ENCODE measurements at places on chromosomes 2 and 18.
A peak's percentile ranks its signal among the peaks of the same experiment; 100 is the strongest.

GRCh38 chr2:17398770-17399169 is 119.5 kb downstream of the RAD51AP2 start:
- DNase-seq: no peak

DNA sequence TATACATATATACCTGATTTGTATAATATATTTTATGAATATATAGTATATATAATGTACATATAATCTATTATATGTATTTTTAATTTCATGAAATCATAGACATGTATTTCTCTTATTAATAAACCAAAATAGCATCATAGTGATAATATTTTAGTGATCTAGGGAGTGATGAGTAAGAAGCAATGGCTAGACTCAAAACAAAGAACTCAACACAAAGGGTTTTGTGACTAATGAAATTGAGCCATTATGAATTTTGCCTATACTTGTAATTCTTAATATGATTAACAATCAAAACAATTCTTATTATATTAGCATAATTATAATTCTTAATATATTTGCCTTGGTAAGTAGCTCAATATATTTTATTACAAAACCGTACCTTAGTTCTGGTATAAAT is 1614.1 kb upstream of the TMEFF2 start:
- DNase-seq: no peak

DNA sequence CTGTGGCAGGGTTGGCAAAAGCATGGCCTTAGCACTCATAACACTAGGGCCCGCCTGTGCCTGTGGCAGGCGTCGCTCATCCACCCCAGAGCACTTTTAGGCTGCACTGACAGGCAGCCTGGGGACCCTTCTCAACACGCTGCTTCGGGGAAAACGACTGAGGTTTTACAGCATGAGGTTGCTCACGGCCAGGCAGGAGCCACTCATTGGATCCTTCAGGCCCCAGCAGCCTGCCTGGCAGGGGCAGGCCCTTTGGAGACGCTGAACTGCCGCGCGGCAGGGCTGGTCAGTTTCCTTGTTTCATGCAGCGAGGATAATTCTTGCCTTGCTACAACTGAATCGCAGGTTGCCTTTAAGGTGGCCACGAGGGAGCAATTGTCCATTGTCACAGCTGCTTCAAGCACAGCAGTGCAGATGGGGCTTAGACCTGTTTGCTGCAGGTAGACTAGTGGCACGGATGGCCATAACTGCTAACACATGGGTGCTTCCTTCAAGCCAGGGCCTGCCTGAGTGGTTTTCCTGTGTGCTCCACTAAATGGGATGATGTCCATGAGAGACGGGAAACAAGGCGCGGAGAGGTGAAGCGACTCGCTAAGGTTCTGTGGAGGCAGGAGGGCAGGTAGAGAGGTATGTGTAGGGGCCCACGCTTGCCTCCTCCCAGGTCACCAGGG is 49.9 kb upstream of the HS6ST1 start:
- no peak for DNase-seq

- DNase-seq: no peak
Measured at GRCh38 chr2:61295981-61296380, 134.0 kb downstream of the C2orf74 start.

DNA sequence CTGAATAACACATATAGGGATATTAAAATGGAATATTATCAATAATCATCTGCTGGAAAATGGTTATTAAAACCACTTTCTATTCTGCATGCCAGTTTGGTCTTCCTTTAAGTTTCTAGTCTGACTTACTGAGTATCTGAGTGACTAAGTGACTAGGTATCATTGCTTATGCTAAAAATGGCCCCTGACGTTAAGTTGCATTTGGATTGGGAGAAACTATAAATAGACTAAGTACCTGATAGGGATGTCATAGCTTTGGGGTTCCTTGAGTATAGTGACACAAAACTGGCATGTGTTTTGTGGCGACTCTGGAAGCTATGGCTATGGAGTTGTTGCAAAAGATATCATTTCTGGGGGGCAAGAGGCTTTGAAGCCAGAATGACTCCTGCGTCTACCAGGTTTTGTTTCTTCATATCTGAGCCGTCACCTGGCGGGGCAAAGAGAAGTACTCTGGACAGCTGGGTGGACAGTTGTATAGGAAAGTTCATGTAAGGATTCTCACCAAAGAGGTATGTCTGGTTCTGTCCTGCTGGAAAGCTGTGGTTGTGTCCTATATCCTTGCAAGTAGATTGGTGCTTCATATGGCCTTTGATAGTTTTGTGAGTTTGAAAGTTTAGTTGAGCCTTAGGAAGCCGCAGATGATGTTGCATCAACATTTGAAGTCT is 17.9 kb downstream of the ITGAV start:
- no peak for DNase-seq

- peak; percentile 19 for DNase-seq
Measured at GRCh38 chr2:152825834-152826233, 107.4 kb downstream of the ARL6IP6 start.

- DNase-seq: no peak
Measured at GRCh38 chr2:226862623-226863022, 26.8 kb downstream of the RHBDD1 start.

- no peak for DNase-seq
Measured at GRCh38 chr2:207091928-207092327, 73.8 kb downstream of the KLF7 start.

- no peak for DNase-seq
Measured at GRCh38 chr2:45450634-45451033, 160.4 kb downstream of the SRBD1 start.

DNA sequence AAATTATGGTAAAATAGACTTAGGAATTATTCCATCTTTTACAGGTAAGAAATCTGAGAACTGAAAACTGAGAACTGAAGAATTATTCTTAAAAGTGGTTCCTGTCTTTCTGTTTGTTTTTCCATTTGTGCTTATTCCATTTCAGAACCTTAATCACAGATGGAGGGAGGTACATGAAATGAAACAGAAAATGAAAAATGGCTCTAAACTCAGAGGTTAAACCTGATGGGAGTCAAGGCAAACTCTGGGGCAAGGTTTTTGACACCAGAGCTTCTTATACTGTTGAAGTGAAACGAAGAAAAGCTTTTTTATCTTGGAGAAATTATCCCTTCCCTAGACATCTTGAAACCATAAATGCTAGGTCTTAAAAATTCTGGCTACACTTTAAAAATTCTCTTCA is 182.1 kb downstream of the ZNF804A start:
- no peak for DNase-seq

DNA sequence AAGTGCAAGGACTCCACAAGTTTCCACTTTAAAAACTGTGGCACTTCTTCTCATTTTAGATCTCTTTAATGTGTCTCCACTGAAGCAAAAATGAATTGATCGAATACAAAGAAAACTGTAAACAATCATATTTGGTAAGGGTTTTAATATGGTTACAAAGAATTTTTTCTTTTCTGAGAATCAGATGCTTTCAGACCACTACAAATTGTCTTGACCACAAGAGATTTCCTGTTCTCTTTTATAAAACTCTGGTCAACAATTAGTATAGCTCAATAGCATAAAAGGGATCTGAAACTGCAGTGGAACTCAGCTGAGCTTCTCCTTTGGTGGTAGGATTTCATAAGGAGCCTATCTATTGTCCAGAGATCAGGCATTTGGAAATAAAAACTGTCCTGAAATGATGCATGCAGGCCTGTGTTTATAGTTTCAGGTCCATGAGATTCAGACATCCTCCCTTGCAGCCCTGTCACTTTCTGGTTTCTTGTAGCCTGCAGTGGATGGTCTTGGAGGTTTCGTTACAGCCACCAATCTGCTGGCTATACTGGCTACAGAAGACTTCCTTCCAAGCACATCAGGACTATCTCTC is 120.0 kb downstream of the DOCK10 start:
- no peak for DNase-seq

- no peak for DNase-seq
Measured at GRCh38 chr2:9415516-9416169, 7.7 kb downstream of the ITGB1BP1 start.

DNA sequence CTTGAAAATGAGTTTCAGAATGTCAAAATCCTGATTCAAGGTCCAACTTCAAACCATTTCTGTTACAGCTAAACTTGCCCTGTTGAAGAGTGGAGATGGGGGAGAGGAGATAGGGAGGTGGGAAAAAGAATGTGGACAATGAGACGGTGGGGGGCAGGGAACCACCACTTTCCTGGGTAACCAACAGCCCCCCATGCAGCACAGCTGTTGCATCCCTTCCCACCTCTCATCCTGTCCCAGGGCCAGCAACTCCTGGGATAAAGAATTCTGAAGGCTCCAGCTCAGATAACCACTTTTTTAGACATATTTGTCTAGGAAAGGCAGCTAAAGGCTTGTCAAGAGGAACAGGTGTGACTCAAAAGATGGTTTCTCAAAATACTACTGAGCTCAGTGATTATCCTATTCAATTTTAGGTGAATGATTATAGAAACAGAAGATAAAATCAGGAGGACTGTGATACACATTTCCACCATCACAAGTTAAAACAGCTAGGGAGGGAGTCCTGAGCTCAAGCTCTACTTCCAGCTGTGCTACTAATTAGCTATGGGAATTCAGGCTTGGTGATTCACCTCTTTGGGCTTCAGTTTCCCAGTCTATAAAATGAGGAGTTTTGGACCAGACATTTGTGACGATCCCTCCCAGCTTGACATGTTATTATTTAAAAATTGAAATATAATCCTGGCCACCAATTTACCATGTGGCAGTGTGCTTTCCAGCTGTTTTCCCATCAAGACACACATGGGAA is 36.3 kb downstream of the HDHD2 start:
- DNase-seq: no peak

DNA sequence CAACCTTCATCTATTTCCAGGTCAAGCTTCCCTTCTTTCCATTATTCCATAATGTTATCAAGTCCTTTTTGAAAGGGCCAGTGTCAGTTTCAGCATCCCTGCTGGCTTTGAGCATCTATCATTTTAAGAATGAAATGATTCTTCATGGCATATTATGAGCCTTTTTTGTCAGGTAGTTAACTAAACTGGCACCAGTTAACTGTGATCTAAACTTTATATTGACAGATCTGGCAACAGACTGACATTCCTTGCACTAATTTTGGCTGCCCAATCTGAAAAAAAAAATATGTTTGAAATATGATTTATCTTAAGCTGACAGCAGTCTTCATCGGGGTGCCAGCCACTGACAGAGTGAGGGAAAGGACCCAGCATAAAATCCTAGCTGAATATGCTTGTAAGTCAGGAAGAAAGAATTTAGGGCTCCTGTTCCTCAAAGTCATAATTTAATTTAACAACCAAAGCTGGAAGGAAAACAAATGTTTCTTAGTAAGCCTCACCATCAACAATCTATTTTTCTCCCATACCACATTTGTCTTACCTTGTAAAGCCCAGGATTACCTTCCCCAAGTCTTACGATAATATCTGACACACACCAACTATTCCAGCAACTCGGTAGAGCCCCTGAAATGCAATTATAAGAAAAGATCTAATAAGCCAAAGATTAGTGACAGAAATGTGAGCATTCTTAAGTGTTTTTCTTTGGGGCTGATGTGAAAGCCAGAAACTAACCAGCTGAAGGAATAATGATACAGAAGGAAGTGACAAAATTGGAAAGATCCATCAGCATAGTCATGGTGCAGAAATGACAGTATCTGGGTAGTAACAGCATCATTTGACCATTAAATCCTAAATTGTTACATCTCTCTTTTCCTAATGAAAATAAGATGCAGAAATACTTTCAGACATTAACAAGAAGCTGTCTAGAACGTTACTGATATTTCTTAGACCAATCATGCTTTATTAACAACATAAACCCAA is 228.1 kb downstream of the RBM43 start:
- no peak for DNase-seq

- peak; percentile 14 for DNase-seq
Measured at GRCh38 chr18:53551868-53552426, 672.5 kb downstream of the MBD2 start.

GRCh38 chr2:210839034-210839433 is 282.6 kb downstream of the CPS1 start:
- no peak for DNase-seq

GRCh38 chr2:133458280-133458679 is 110.0 kb downstream of the NCKAP5 start:
- no peak for DNase-seq

DNA sequence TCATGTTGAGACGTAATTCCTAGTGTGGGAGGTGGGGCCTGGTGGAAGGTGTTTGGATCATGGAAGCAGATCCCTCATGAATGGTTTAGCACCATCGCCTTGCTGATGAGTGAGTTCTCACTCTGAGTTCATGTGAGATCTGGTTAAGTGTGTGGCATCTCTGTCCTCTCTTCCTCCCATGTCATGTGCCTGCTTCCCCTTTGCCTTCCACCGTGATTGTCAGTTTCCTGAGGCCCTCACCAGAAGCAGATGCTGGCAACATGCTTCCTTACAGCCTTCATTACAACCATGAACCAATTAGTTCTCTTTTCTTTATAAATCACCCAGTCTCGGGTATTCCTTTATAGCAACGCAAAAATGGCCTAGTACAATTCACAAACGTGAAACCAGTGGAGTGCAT is 14.6 kb upstream of the MCM6 start:
- no peak for DNase-seq

- no peak for DNase-seq
Measured at GRCh38 chr2:44562737-44563136, 201.0 kb downstream of the CAMKMT start.

DNA sequence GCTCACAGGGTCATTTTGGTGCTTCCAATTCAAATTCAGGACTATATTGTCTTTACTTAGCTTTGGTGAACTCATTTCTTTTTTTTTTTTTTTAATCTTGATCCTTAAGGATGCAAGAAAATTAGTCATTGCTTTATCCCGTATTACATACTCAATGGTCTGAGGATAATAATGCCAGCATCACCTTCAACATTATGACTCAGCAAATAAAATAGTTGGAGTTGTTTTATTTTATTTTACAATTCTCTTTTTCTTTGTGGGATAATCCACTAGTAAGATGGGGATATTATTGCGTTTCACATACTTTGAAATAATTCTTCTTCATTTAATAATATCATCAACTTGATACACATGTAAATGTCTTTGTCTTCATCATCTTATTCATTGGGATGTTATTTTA is 954.9 kb upstream of the GYPC start:
- no peak for DNase-seq

- DNase-seq: peak; percentile 38
Measured at GRCh38 chr2:47195148-47195547, 40.0 kb upstream of the STPG4 start.

DNA sequence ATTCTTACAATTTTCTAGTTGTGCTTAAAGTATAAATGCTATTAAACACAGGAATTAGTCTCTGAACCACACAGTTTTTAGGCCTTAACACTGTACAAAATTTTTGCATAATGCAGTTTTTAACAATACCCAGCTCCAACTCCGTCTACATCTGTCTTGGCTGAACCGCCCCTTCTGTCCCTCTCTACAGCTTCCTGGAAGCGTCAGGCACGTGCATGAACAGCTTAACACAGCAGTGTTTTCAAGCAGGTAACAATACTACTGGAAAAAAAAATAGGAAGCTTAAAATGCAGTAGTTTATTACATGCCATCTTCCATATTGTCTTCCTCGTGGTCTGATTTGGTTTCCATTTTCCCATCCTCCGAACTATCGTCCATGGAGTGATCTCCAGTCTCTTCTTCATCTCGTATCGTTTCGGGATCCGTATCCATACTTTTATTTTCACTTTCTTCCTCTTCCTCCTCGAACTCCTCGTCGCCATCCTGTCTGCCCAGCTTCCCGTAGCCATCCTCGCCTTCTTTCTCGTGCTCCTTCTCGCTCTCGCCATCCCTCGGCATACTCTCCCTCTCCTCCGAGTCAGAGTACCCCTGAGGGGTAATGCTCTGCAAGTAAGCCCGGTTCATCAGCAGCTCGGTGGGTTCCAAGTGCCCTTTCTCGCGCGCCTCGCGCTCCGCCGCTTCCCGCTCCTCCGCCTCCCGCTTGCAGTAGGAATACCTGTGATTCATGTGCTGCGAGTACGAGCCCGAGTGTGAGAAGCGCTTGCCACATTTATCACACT is 130.6 kb downstream of the ZEB2 start:
- DNase-seq: no peak
